ENCODE measurements at places on chromosomes 6 and 20.

GRCh38 chr6:159691963-159692287, 1.1 kb downstream of the SOD2 start:
- DNase-seq, result no peak

GRCh38 chr6:28838634-28839442, 84.9 kb downstream of the TRIM27 start:
- DNase-seq, result peak; percentile 91

DNA sequence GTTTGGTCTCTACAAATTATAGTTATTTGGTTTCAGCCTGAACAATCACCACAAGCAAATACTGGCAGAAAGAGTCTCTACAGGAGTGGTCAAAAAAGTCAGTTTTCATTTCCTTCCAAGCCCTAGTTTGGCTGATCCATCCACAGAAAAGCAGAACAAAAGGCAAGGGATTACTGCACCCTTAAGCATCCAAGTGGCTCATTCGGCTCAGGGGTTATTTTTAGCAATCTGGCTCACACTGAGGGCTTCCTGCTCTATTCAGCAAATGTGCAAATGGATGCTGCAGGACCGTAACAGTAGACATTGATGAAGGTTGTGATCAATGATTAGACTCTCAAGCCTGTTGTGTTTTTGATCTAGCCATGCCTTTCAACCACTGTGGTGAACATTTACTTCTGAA, 62.2 kb upstream of the FABP7 start:
- no peak for DNase-seq

GRCh38 chr6:23111984-23112383, 542.6 kb downstream of the HDGFL1 start:
- no peak for DNase-seq

DNA sequence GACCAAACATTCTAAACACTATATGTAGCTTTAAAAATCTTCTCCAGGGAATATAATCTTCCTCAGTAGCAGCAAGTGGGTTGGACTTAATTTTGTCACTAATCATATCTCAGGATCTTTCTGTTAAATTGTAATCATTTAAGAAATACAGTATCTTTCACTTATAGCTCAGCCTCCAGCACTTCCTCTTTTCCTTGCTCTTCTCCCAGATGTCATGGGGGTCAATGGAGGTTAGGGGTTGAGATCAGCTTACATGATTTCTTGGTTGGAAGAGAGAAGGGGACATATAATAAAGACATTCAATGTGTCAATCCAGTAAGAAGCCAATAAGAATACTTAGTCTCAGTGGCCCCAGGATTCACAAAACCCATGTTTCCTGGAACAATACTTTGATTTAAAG, 15.7 kb upstream of the REPS1 start:
- DNase-seq, result no peak

DNA sequence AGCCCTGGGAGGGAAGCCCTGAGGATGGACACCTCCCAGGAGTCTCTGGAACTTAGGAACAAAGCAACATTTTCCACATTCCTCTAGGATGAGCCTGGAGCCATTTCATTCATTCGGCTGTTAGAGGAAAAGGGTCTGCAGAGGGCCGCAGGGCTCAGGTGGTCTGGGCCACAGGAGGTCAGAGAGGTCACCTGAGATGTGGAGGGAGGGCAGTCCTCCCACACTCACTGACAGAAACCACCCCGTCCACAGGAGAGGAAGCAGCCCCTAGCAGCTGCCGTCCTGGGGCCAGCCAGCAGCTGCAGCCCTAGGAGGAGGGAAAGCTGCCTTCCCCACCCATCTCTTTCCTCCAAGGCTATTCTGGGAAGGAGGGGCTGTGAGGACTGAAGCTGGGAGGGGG, 207.0 kb downstream of the CDC5L start:
- no peak for DNase-seq

DNA sequence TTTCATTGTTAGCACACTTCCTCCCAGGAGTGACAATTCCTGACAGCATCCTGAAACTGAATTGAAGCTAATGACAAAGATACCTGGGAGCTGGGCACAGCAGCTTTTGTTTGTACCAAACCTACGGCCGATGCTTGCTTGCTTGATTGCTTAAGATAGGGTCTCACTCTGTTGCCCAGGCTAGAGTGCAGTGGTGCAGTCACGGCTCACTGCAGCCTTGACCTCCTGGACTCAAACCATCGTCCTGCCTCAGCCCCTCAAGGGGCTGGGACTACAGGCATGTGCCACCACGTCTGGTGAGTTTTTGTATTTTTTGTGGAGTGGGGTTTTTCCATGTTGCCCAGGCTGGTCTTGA, 84.7 kb upstream of the SCP2D1 start:
- no peak for DNase-seq

- no peak for DNase-seq
Measured at GRCh38 chr20:51994751-51995417, 192.6 kb upstream of the SALL4 start.

All from activated naive CD4-positive, alpha-beta T cell treated with anti-CD3 and anti-CD28 coated beads for 36 hours (primary cell).